ENCODE measurements at places on chromosomes 5 and 9. TPM values are rescaled to one million over a fixed set of nuclear protein-coding genes. Genes with fewer than 3 reads are reported as not detected.

GRCh38 chr5:84028093-84028492, 307.4 kb upstream of the HAPLN1 start:
- no peak for DNase-seq

DNA sequence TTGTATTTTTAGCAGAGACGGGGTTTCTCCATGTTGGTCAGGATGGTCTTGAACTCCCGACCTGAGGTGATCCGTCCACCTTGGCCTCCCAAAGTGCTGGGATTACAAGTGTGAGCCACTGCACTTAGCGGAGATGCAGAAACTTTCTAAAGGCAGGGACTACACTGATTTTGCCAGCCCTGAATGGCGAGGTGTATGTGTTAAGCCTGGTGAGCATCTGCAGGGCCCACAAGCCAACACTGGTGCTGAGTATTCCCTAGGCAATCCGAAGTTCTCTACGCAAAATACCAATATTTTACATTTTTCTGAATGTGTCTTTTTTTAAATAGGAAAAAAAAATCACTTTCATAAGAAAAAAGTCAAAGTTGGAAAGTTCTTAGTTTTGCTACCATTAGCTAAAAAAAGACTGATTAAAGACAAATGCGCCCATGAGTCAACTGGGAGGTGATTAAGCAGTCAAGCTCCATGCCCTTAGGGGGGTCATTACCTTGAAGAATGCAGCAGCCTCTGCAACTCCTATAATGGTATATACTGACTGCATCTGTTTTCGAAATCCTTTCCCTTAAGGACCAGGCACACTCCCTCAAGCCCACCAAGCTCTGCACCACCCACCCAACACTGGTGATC, 502.8 kb downstream of the BNC2 start:
- no peak for DNase-seq

CARTPT gene
- not detected for total RNA-seq

- DNase-seq = no peak
These were observed 827.6 kb upstream of the ACO1 start for GRCh38 chr9:31556667-31557463.

SPATA31E1 gene
- total RNA-seq = not detected

DIMT1 gene
- total RNA-seq = 19.3 TPM

DNA sequence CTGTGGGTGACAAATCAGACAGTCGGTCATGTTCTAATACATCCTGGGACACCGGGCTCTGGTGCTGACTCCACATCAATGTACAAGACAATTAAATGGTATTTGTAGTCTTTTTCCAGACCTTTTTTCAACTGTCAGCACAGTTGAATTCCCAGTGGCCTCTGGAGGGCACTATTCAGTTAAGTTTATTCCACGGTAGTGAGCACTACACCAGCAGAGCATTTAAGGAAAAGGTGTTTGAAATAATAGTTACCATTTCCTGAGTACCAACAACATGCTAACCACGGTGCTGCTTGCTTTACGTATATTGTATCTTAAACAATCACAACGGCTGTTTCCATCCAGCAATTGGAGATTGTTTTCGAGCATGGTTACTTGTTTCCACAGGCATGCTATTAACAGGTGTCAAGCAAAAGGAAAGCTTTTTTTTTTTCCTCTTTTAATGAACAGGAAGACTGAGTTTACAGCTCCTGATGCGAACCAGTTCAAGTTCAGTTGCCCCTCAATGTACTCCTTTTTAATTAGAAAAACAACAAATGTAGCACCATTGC, 186.7 kb downstream of the PDZD2 start:
- peak; percentile 53 for DNase-seq

- no peak for DNase-seq
These were observed 57.9 kb downstream of the MEF2C start for GRCh38 chr5:88824892-88825583.

ADAMTSL1 gene
- total RNA-seq = not detected

GRCh38 chr5:178244576-178244975, 12.0 kb upstream of the PHYKPL start:
- DNase-seq = no peak

IL7R gene
- total RNA-seq = not detected

DNA sequence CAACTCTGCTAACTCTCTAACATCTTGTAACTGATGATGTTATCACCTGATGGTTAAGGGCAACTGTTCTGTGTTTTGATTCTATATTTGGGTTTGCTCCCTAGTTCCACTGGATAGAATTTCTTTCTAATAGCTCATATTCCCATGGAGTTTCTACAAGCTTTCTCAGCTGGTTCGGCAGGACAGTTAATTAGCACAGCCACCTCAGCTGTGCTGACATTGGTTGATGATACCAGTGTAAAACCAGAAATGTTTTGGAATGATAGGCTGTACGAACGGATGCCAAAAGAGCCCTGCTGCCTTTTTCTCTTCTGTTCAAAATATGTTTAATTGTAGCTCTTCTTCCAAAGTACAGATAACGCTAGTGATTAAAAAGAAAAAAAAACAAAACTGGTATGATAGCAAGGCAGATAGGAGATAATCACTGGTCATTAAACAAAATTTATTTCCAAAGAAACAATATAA, 440.5 kb upstream of the ZNF608 start:
- DNase-seq = no peak

GRCh38 chr9:81609782-81610739, 79.3 kb downstream of the TLE1 start:
- DNase-seq = peak; percentile 72

SH3RF2 gene
- 11.0 TPM for total RNA-seq

SLC4A9 gene
- total RNA-seq = not detected
